ENCODE measurements at places on chromosomes 5 and 9.
A peak's percentile ranks its signal among the peaks of the same experiment; 100 is the strongest.

- no peak for DNase-seq
Observed at GRCh38 chr5:64693636-64694035, 3.3 kb downstream of the SHISAL2B start.

- no peak for DNase-seq
Observed at GRCh38 chr9:20559231-20559890, 62.9 kb downstream of the MLLT3 start.

DNA sequence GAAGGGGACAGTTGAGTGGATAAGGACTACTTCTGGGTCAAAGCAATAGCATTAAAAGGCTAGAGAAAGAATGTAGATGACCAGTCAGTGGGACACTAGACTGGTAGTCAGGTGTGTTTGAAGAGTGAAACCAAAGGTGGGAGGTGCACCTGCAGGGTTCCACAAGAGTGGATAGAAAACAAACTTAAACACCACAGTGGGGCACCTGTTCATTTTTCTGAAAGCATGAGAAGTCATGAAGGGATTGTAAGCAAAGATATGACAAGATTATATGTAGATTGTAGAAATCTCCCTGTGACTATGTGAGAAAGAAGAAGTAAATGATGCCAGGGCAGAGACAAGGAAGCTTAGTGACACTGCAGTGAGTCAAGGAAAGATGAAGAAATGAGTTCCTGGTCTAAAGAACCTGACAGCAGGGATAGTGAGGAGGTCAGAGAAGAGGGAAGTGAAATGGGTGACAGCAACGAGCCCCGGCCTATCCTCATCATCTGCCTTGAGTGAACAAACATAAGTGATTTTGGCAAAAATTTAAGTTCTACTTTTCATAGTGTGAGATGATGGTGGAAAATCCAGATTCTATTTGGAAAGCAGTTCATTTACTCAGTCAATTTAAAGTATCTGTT lies 296.9 kb downstream of the TLE4 start:
- DNase-seq, result no peak

DNA sequence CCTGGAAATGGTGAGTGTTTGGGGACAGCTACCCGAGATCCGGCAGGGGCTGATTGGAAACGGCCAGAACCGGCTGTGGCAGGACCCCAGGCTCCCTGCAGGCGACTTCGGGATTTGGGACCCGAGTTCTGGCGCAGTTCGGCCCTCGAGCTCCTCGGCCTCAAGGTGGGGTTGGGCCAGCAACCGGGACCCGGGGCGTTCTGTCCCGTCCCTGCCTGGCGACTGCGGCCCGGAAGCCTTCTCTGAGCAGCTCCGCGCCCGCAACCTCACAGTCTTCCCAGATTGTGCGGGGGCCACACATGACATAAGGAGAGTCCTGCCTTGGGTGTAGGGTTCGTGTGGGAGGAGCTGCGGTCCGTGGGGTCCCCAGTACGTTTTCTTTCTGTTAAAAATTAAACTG lies 23.2 kb upstream of the NEURL1B start:
- DNase-seq, result no peak

- DNase-seq, result no peak
Observed at GRCh38 chr5:170630711-170631141, 126.9 kb downstream of the KCNIP1 start.

DNA sequence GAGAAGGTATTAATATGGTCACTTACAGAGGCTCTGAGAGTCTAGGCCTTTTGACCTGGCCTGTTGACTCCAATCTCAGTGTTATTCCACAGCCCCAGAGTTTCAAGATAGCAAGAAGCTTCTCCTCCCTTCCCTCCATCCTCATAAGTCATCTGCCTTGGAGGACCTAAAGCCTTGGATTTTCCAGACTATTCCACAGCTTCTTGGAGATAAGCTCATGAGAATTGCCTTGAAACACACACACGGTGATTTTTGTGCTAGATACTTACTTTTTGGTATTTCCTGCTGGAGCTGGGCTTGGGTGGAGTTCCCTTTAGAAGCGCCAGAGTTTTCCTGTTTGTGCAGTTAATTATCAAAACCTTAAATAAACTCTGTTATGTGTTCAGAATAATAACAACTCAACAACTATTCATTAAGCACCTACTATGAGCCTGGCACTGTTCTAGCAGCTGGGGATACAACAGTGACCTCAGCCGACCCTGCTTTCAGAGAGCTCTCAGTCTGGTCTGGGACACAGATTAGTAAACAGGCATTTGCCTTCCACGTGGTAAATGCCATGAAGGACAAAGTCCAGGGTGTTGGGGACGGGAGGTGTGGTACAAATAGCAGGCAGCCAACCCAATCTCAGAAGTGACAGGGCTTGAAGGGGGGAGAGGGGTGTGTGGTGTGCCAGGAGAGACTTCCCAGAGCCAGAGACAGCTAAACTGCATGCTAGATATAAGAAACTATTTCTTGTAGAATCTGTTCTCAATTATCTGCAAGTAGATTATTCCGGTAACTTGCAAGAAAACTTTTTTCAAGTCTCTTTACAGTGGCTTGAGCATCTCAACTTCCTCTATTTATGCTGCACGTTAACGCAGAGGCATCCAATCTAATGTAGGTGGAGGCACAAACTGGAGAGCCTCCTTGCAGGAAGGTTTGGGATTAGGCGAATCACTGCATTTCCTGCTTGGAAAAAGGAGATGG lies 55.9 kb upstream of the KLF9 start:
- no peak for DNase-seq

GRCh38 chr5:129271308-129271707 lies 176.8 kb downstream of the ISOC1 start:
- no peak for DNase-seq

DNA sequence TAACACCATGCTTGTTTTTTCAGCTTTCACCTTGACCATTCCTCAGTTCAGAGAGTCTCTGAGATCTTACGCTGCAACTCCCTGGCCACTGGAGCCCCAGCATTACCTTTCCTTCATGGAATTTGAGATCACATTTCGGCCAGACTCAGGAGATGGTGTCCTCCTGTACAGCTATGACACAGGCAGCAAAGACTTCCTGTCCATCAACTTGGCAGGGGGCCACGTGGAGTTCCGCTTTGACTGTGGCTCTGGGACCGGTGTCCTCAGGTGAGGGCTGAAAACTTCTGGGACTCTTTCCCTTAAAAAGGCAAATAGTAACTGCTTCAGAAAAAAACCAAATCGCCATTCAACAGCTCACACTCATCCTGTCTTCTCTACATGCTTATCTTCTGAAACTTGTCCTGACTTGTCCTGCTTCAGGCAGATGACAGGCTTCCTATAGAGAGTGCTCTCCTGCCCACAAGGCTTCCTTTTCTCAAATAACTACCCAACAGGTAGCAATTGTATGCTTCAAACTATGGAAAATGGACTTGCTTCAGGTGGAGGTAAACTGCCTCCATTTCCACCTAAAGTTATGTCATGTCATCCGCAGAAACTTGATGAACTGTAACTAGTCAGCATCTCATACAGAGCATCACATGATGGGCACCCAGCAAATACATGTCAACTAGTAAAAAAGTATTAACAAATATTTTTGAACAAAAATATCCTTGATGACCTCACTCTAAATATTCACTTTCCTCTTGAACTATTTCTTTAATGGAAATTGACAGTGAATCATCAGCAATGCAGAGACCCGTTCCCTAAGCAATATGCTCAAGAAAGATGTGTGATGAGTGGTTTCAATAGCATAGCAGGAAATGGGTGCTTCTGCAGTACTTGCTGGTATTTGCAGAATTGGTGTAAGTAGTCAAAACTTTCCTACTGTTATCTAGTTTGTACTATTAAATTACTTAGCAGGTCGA lies 129.2 kb downstream of the LIFR start:
- DNase-seq, result no peak

DNA sequence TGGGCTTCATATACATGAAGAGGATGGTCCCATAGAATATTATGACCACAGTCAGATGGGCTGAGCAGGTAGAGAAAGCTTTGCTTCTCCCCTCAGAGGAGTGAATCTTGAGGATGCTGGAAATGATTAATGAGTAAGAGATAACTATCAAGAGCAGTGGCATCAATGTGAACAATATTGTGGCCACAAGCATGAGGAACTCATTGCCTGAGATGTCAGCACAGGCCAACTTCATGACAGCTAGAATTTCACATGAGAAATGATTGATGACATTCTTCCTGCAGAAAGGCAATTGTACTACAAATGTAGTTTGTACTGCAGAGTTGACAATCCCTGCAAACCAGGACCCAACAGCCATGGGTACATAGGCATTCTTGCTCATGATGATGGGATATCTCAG lies 586 bp downstream of the OR13C9 start:
- no peak for DNase-seq

DNA sequence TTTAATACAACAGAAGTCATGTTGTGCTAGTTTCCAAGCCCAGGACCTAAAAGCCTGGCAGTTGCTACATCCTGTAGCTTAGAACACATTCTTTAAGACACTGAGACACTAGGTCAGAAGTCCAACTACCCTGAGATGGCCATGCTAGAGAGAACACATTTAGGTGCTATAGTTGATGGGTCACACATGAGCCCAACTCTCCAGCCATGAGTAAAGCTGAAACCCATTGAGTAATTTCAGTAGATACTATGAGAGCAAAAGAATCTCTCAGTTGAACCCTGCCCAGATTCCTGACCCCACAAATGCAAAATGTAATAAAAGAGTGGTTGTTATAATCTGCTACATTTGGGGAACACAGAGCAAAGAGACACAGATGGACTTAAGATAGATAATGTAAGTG lies 164.4 kb downstream of the SEMA5A start:
- DNase-seq, result no peak

DNA sequence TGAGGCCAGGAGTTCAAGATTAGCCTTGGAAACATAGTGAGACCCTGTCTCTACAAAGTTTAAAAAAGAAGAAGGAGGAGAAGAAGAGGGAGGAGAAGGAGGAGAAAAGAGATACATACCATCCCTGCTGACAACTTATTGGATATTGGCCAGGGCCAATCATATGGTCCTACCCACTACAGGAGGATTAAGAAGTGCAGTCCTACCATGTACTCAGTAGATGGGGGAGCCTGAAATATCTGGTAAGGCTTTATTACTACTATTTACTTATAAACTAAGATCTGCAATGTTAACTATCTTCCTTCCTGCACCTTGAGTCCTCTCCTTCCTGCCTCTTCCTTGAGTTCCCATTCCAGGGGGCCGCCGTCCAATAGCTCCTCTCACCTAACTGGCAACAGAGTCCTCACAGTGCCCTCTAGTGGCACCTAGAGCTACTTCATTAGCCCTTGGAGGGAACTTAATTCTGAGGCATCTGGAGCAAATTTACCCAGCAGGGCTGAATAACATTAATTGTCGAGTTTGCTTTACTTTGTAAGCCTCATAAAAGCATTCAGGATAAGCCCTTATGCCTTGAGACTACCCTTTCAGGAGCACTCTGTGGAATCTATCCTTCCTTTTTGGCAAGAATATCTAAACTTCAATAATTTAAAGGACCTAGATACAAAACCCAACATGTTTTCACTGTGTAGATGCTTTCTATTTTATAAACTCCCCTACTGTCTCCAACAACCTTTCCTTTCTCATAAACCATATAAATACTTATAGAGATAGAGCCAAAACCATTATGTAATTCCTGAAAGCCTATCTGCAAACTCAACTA lies 39.1 kb upstream of the RANBP6 start:
- peak; percentile 14 for DNase-seq

GRCh38 chr5:167507463-167508233 lies 783.8 kb upstream of the WWC1 start:
- DNase-seq, result no peak

DNA sequence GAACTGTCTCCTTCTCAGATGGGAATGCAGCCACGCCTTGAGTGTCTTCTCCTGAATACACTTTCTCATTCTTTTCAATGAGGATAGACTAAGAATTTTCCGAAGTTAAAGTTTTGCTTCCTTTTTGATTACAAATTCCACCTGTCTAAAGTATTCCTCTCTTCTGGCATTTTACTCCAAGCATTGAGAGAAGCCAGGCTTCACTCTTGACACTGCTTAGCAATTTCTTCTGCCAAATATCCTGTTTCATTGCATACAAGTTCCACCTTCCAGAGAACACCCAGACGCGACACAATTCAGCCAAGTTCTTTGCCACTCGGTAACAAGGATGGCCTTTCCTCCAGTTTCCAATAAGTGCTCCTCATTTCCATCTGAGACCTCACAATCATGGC lies 35.6 kb upstream of the COL5A1 start:
- DNase-seq, result no peak

GRCh38 chr9:105290954-105291353 lies 46.5 kb downstream of the SLC44A1 start:
- DNase-seq, result no peak

DNA sequence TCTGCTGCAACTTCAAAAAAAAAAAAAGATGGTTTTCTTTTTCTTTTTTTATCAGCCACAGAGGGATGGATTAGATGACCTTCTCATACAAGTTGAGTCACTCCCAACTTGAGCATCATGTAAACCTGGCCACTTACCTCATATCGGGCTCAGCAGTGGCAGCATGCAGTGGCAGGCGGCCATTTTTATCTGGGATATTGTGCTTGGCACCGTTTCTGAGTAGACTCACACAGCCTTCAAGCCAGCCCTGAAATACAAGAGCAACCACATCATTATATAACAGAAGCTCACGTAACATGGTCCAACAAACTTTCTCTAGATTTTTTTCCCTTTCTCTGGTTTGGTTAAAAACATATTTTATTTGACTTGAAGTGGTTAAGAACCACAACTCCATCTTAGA lies 62.6 kb downstream of the ANKRD55 start:
- no peak for DNase-seq

DNA sequence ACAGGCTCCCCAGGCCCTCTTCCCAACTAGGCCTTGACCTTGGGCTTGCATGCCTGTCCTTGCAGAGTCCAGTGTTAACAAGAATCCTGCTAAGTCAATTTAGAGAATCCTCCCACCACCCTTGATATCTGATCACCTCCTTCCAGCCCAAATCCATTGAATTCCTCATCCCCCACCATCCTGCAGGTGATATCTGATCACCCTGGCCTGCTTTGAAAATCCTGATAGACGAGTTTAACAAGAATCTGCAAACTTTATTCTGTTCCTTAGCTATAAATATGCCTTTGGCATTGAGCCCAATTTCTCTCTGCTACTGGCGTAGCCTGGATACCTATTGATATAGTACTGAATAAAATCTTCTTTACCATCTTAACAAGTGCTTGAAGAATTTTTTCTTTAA lies 125.5 kb downstream of the DIRAS2 start:
- DNase-seq, result no peak

DNA sequence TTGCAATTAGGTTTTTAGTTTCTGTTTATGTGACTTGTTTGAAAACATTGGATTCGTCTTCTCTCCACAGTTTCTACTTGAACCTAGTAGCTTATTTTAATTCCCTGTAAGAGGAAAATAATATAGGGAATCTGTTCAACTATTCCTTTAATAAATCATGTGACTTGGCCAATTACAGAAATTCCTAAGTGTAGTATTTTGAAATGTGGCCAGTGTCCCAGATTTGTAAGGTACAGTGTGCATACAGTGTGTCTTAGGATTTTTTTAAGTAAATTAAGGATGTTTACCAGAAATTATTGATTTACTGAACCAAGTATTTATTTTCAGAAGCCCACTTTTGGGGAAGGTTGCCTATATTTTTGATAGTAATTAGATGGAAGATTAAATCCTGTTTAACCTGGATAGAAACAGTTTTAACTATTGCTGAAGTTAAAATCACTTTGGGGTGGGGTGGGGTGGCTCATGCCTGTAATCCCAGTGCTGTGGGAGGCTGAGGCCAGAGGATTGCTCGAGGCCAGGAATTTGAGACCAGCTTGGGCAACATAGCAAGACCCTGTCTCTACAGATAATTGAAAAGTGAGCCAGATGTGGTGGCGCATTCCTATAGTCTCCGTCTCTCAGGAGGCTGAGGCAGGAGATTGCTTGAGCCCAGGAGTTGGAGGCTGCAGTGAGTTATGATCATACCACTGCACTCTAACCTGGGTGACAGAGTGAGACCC lies 36.9 kb downstream of the G3BP1 start:
- DNase-seq, result no peak
